ENCODE measurements at places on chromosomes 3 and 15.

DNA sequence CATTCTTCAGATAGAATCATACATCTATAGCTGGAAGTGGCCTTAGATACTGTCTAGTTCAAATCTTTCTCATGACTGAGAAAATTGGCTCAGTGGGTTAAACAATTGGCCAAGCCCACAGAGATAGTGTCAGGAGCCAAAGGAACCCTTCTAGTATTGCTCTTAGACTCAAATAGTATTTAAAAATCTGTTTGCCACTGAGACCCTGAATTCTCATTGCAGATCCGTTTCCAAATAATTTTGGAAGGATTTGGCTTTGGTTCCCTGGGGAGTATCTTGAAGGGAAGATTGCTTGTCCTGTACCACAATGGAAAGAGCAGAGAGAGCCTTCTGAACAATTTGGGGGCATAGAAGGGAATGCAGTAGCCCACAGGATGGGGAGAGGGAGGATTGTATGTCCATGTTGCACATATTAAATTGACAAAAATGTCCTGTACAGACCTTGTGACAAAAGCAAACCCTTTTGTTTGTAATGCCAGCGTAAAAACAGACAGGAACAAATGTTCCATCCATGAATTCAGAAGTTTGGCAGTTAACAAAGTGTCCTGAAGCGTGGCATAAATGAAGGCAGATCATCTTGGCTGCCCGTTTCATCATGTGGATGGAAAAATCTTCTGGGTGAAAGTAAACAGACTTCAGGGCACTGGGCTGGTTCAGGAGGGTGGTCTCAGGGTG lies 156.4 kb upstream of the RASGRP1 start:
- no peak for DNase-seq

DNA sequence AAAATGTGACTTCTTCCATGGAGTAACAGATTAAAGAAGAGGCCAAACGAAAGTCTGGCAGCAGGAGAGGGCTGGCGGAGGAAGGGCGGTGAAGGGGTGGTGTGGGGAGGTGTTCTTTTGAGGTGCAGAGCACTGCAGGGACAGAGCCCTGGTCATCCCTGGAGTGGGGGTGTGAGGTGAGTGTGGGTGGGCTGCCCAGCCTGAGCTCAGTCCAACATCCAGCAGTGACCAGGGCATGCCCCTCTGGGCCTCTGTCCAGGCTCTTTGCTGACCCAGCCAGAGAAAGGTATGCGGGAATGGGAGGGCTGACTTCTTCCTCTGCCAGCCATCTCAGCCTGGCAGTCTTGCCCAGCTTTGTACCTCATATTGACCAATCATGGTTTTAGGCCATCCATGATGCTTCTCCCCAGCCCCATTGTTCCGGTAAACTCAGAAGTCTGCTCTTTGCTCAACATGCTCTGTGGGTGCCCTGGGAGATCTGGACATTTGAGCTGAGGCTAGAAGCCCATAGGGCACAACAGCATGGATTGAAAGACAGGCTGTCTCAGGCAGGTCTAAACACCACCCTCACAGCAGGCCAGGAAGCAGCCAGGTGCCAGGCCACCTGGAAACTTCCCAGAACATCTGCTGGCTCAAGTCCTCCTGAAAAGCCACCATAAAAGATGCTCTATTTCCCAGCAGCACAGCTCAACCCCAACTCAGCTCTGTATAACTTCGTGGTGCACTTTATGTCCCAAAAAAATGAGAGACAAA lies 25.9 kb upstream of the CXCR6 start:
- no peak for DNase-seq

- DNase-seq = no peak
Observed at GRCh38 chr3:11186318-11186692, 32.0 kb downstream of the HRH1 start.

- DNase-seq = no peak
Observed at GRCh38 chr3:55085231-55085630, 157.4 kb upstream of the LRTM1 start.

DNA sequence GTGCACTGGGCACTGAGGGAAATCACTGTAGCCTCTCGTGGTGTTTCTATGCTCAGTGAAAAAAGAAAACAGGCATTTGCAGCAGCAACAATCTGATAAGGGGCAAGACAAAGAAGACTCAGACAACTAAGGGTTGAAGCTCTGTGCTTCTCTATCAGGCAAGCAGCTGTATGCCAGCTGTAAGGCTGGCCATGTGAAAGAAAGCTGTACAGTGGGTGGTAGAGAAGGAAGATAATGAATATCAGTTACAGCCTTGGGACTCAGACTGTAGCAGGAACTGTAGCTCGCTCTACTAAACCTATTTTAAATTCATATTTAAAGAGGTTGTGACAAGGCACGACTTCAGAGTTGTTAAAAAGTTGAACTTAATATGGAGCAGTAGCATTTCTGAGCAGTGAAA lies 76.3 kb downstream of the VGLL3 start:
- no peak for DNase-seq

All from stimulated activated CD8-positive, alpha-beta memory T cell treated with anti-CD3 and anti-CD28 coated beads, Interleukin-4, amount 100 ng/mL, for 1 hour (primary cell).